ENCODE measurements at places on chromosomes 2 and 18.

GRCh38 chr2:239917957-239918481 is 107.1 kb downstream of the NDUFA10 start:
- DNase-seq: no peak

- no peak for DNase-seq
These were observed 40.0 kb downstream of the BIN1 start for GRCh38 chr2:127066942-127067341.

GRCh38 chr2:38605298-38605830 is 2.6 kb upstream of the HNRNPLL start:
- DNase-seq: no peak

DNA sequence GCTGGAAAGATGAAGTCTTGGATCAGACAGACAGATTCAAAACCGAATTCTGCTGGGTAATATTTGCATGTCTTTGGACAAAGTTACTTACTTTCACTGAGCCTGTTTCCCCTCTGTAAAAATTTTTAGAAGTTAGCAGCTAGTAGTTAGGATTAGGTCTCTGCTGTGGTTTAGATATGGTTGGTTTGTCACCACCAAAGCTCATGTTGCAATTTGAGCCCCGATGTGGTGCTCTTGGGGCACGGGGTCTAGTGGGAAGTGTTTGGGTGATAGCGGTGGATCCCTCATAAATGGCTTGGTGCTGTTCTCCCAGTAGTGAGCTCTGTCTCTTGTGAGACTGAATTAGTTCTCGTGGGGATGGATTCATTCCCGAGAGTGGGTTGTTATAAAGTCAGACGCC is 38.9 kb upstream of the PNO1 start:
- DNase-seq: no peak

DNA sequence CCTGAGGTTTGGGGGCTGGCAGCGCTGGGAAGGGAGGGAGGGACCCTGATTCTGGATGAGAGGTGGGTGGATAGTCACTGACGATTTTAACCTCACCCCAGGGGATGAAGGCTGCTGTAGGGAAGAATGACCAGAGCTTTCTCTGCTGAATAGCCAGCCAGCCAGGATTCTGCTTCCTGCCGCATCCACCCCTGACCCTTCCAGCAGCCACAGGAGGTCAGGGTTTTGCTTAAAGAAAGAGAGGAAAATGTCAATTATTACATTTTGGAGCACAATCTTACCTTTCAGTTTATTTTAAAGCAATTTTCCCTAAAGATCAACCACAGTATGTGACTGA is 217.7 kb downstream of the GBX2 start:
- no peak for DNase-seq

DNA sequence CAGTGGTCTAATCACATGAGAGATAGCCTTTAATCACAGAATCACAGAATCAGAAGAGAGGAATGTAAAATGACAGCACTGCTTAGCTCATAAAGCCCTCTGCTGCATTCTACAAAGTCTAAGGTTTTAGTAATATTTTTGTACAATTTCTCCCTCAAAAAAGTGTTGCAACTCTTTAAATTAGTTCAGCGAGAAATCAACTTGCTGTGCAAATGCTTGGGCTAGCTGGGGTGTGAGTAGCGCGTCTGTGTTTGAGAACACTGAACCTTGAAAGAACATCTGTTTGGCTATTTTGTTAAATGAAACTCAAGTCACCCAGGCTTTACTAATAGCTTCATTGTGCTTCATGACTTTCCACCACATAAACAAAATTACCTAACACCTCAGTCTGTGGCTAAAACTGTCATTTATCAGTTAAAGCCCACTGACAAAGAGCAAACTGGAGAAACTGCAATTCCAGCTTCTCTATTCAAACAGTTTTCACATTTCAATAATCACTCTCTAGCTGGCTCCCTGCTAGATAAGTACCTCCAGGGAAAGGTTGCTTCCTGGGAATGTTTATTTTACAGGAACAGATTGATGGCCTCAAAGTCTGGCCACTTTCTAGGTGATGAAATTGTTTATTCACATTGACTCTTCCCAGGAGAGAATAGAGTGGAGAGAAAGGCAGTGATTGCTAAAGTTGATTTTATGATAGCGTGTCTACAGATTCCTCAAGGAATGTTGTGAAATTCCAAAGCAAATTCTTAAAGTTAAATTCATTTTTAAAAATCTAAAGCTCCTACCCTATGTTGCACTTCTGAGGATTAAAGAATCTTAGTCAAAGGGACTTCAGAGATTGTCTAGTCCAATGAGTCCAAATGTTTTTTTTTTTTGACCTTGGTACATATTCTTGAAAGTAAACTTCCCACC is 36.0 kb upstream of the STAT1 start:
- no peak for DNase-seq

DNA sequence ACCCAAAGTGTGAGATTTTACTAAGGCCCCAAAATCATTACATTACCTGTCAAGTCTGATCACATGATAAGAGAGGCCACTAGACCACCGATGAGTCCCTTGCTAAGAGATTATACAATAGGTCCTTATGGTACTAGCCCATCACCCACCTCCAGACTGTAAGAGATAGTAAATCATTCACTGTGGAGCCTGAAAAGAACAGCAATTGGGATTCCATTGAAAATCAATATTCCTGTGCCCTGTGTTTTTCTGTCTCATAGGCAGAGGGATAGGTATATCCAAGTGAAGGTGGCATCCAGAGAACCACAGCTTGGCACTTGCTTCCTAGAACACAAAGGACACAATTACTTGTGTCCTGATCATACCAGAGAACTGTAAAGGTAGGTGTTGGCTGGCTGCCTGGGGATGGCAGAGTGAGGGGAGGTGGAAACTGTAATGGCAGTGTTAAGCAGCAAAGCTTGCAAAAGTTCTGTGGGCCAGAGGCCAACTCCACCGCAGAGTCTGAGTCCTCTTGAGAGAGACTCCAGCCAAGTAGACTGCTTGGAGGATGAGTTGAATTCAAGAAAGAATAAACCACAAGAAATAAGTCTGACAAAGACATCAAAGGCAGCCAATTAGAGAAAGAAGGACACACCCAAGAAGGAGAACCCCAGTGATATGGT is 102.0 kb upstream of the PIEZO2 start:
- no peak for DNase-seq

- no peak for DNase-seq
These were observed 95.9 kb upstream of the RMDN2 start for GRCh38 chr2:37829202-37829601.

- no peak for DNase-seq
These were observed 163.3 kb downstream of the QPCT start for GRCh38 chr2:37507703-37508102.

DNA sequence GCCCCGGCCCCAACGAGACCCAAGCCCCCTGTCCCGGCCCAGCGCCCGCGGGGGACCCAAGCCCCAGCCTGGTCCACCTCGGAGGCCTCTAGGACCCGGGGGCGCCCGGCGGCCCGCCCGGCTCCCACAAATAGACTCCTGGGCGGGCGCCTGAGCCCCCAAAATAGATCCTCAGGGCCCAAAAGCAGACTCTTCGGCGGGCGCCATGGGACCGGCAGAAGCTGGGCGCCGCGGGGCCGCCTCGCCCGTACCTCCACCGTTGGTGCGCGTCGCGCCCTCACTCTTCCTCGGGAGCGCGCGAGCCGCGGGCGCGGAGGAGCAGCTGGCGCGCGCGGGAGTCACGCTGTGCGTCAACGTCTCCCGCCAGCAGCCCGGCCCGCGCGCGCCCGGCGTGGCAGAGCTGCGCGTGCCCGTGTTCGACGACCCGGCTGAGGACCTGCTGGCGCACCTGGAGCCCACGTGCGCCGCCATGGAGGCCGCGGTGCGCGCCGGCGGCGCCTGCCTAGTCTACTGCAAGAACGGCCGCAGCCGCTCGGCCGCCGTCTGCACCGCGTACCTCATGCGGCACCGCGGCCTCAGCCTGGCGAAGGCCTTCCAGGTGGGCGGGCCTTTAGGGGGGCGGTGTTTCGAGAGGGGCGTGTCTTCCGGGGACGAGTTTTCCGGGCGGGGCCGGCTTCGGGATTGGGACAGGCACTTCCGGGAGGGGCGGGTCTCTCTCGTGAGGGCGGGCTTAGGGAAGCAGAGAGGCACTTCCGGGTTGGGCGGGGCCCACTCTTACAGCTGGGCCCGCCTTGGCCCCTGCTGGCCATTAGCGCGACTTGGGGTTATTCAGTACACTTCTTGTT is 545 bp downstream of the DUSP28 start:
- DNase-seq: peak; percentile 100

GRCh38 chr2:88903749-88904353 is 212.4 kb downstream of the RPIA start:
- no peak for DNase-seq

DNA sequence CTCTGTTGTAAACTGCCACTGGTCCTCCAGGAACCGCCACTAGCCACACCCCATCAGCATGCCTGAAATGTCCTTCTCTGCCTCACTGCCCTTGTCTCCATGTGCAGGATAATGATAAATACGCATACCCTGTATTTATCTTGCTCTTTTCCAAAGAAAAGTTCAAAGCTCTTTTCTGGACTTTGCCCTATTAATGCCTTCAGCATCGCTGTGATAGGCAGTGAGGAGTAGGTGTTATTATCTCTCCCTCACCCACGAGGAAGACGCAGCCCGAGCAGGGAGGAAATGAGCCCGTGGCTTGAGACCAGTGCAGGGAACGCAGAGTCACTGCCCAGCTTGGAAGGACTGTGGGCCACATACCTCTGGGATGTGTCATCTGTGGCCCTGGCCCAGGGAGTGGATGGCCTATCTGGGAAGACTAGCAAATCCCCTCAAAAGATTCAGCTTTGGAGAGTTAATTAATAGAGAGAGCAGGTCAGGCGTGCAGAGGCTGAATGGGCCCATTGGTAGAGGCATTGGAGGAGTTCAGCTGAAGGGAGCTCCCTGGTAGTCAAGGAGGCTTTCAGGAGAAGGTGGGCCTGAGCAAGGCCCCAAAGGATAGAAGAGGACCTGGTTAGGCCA is 39.5 kb upstream of the MCFD2 start:
- DNase-seq: no peak

GRCh38 chr18:79484661-79485621 is 89.2 kb downstream of the NFATC1 start:
- no peak for DNase-seq

DNA sequence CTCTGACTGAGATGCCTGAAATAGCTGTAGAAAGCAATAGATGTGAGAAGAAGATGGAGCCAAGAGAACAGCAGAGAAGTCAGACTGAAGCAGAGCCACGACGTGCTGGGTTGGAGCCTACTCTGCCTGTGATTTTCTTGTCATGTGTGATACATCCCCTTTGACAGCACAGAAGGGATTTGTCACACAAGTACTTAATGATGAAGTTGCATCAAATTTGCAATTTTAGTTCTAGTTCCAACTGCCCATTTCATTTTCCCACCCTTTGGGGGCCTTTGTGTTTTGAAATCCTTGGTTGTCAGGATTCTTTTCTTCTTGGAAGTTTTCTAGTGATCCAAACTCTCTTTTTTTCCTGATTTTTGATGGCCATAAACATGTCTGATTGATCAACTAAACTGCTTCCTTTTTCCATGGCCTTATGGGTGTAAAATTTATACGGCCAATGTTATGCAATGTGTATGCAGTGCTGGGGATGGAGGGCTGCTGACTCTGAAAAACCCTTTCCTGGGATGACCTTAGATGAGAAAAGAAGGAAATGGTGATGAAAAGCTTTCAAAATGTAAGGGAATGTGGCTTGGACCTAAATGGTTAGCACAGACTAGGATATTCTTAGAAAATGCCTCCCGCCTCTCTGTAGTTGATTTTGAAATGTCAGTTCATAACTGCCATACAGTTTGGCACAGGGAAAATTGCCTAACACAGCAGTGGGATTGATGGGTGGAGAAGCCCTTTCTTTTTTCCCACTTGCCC is 9.6 kb upstream of the B3GNT2 start:
- no peak for DNase-seq

- no peak for DNase-seq
These were observed 137.1 kb downstream of the RAB3GAP1 start for GRCh38 chr2:135189148-135189547.

DNA sequence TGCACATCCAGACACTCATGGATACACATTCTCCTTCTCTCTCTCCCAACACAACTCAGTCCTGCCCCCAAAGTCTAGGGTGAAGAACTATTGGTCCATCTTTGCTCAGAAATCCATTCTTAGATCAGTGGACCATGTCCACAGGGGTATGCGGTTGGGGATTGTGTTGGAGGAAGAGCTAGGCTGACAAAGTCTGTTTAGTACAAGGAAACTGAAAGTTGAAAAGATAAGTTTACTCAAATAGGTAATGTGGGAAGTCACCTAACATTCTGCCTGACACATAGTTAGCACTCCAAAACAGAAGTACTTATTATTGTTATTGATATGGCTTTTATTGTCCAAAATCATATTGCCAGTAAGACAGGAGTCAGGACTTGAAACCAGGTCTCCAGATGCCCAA is 55.9 kb downstream of the ALK start:
- no peak for DNase-seq

DNA sequence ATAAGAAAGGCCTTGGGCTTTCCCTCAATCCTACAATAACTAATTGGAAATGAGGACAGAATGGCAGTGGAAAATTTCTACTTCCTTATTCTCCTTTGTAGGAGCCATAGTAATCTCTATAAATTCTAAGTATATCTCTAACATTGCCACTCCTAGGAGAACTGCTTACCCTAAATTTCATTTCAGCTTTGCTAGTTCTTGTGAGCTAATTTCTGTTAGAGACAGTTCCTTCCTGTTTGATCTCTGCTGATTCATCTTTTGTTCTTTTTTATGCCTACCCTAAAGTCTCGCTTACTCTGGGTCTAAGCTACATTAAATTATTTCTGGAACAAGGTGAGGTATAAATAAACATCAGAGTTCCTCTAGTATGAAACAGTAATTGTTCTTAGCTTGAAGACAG is 25.7 kb downstream of the ABHD3 start:
- no peak for DNase-seq

GRCh38 chr2:234564699-234565098 is 67.8 kb upstream of the ARL4C start:
- DNase-seq: no peak

DNA sequence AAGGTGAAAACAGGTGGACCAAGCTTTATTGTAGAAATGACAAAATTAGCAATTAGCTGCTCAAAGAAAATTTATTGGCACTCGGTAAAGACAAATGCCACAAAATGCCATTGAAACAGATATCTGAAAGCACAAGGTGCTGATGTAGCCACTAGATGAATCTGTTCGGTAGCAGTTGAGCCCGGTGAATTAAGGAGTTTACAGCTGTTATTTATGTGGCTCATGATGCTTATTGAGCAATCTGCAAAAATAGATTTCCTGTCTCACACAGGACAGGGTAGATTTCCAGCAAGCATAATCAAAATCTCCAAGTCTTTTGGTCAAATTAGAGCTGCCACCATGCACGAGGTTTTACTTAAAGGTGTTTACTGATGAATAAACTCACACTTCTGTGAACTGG is 182.2 kb downstream of the PPP1R1C start:
- DNase-seq: no peak

DNA sequence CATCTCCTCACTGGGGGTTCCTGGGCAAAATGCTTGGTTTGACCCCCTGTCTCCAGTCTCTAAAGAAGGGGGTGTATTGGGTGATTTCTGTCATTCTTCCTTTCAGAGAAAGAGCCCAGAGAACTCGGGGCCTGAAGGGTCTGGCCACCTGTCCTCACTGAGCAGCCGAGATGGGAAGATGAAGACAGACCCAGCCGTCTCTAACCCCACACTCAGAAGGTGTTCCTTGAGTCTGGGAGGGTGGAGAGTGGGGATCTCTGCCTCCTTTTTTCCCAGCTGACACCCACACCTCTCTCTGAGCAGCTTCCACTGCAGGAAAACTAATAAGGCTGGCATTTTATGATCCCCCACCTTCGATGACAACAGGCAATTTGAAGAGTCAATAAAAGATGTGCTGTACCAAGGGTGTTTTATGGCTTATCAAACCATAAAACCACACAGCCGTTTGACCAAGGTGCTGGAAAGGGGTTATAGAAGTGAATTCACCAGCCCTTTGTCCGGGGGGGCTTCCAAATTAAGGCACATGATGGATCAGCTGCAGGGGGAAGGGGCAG is 213.8 kb downstream of the SMAD2 start:
- no peak for DNase-seq

GRCh38 chr2:178827739-178828485 is 20.7 kb upstream of the TTN start:
- no peak for DNase-seq

All from activated CD8-positive, alpha-beta memory T cell treated with anti-CD3 and anti-CD28 coated beads for 24 hours (primary cell).